Ovary (tissue), 10 donors: ENCODE measurements at places on chromosomes 6 and 20. TPM values are rescaled to one million over a fixed set of nuclear protein-coding genes. Genes with fewer than 3 reads are reported as not detected.

DNA sequence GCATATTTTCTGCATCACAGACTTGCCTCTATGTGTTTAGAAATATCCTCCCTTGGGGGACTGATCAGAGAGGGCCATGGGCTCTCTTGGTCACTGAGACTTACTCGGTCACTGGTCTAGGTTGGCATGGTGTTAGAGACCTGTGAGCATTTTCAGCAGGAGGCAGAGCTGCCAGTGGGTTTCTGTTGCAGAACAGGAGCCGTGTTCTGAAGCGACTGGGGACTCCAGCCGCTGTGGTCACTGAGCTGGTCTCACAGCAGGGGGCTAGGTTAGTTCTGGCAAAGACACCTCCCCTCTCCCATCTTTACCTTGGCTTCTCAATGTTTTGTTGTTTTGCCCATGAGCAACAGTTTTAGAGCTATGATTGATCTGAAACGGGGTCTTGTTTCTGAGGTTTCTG is 8.7 kb downstream of the TMEM181 start:
- no peak for DNase-seq

DNA sequence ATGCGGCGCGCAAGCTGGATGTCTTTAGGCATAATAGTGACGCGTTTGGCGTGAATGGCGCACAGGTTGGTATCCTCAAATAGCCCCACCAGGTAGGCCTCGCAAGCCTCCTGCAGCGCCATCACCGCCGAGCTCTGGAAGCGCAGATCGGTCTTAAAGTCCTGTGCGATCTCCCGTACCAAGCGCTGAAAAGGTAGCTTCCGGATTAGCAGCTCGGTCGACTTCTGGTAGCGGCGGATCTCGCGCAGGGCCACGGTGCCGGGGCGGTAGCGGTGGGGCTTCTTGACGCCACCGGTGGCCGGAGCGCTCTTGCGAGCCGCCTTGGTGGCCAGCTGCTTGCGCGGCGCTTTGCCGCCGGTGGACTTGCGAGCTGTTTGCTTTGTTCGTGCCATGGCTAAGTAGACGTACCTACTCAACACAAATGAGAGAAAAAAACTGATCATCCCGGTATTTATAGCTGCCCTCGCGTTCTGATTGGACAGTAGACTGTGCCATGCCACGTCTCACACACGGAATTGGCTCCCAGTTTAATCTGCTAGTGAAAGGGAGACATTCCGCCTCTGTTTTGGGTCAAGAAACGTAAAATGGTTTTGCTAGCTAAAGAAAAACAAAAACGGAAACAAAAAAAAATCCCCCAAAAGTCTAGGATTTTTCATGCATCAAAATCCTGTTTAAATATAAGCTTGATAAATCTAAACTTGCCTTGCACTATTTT is 40.1 kb downstream of the OR2B2 start:
- peak; percentile 30 for DNase-seq

Gene CGA
- total RNA-seq, result not detected

DNA sequence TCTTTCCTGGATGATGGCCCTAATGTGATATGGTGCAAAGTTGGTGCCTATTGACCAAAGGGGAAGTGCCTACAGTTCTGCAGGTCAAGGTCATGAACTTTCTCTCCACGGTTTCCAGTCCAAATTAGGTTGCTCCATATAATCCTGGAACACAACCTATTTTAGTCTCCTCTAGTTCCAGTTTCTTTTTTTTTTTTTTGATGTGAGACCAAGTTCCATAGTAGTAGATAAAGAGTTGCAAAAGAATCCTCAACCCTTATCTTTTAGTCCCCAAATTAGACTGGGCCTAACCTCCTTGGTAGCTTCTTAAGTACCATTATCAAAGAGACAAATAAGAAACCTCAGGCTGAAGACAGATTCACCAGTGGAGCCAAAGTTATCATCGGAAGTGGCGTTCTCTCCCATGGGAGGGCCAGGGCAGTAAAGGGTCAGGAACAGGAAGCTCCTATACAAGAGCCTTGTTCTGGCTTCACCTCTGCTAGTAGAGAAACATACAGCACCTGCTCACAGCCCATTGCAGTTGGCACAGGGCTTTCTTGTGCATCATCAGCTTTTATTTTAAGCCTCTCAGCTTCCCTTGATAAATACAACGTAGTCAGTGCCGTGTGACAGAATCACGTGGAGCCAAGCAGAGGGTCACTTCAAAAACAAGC is 132.2 kb upstream of the RREB1 start:
- no peak for DNase-seq

Gene SRSF12
- total RNA-seq, result 4.9 TPM

Gene MLIP
- total RNA-seq, result not detected
